Mesothelial cell of epicardium (in vitro differentiated cells): ENCODE measurements at places on chromosomes 16 and 17. TPM values are rescaled to one million over a fixed set of nuclear protein-coding genes. Genes with fewer than 3 reads are reported as not detected.

Gene KRT27
- total RNA-seq: not detected in 3 replicates

GRCh38 chr16:84369938-84370627 is 1.7 kb downstream of the ATP2C2 start:
- DNase-seq: no peak
- H3K4me1 ChIP-seq: peaks cover 25% of the 10 kb centered on the region
- peak overlapping the region; percentile 34 for H3K27ac ChIP-seq

GRCh38 chr17:67503184-67503583 is 126.1 kb downstream of the PITPNC1 start:
- H3K27me3 ChIP-seq: no peaks in the 10 kb centered on the region
- no peak overlapping the region for H3K4me3 ChIP-seq
- no peak for DNase-seq

Gene UTP18
- total RNA-seq: 30.5 to 32.7 TPM (median 31.1 TPM) in 3 replicates

- H3K36me3 ChIP-seq: no peaks in the 10 kb centered on the region
- DNase-seq: no peak
- H3K4me1 ChIP-seq: peaks cover 92% of the 10 kb centered on the region
- peak overlapping the region; percentile 99 for H3K27ac ChIP-seq
- H3K27me3 ChIP-seq: peaks cover 7% of the 10 kb centered on the region
These were observed 5.3 kb upstream of the COL1A1 start for GRCh38 chr17:50206604-50207293.

DNA sequence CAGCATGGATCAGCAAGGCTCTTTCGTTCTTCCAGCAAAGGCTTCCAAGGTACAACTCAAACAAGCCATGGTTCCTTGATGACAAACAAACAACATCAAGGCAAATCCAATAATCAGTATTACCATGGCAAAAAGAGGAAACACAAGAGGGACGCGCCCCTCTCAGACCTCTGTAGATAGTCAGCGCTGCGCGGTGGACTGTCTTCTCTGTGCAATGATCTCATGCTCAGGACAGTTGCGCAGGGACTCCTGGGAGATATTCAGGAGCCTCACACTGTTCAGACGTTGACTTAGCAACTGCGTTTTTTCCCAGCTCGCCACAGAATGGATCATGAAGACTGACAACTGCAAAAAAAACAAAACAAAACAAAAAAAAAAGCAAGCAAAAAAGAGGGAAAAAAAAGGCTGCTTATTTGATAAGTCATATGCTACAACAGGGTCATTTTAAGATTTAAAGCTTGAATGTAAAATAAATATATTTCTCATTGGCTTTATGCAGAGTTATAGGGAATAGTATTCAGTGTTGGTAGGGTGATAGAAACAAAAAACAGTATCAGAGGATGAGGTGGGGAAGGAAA is 37.1 kb upstream of the ADCY7 start:
- no peak overlapping the region for H3K4me3 ChIP-seq
- H3K27me3 ChIP-seq: no peaks in the 10 kb centered on the region
- no peak for DNase-seq
- H3K4me1 ChIP-seq: peaks cover 6% of the 10 kb centered on the region

Gene FOXJ1
- total RNA-seq: 2.0 to 2.1 TPM (median 2.1 TPM) in 3 replicates

Gene SCARF1
- 1.5 to 2.1 TPM (median 1.8 TPM) in 3 replicates for total RNA-seq

Gene ANKRD40CL
- total RNA-seq: not detected in 3 replicates

DNA sequence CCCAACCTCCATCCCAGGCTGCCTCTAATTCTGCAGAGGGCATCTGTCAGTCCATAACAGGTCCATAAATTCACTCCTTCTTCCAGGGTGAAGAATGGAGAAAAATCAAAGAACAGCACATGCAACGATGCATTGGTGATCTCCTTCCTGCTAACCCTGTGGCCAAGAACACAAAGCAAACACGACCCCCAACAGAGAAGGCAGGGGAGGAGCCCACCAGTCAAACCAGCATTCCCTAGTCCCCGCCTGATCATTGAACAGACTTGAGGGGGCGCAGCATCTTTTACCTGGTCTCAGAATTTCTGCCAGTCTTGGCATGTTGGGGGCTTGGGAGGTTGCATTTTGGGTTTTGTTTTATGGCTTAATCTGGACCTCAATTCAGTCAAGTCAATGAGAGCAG is 476.0 kb downstream of the SLC39A11 start:
- no peak overlapping the region for H3K27ac ChIP-seq

- no peak for DNase-seq
- H3K4me1 ChIP-seq: peaks cover 65% of the 10 kb centered on the region
- no peaks in the 10 kb centered on the region for H3K27me3 ChIP-seq
These were observed 66.4 kb downstream of the NXN start for GRCh38 chr17:913207-913606.

DNA sequence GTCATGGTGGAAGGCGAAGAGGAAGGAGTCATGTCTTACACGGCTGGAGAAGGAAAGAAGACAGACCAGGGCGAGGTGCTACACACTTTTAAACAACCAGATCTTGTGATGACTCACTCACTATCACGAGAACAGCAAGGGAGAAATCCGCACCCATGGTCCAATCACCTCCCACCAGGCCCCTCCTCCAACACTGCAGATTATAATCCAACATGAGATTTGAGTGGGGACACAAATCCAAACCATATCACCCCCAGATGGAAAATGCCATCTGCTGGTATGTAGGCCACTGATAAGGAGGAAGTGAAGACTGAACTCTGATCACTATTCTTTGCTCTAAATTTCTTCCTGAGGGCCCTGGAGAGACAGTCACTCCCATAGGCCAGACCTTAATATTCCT is 7.5 kb upstream of the ITGAX start:
- H3K36me3 ChIP-seq: no peaks in the 10 kb centered on the region
- no peak for DNase-seq
- no peak overlapping the region for H3K4me3 ChIP-seq
- H3K27ac ChIP-seq: no peak overlapping the region
- H3K27me3 ChIP-seq: peaks cover 27% of the 10 kb centered on the region
- H3K4me1 ChIP-seq: no peaks in the 10 kb centered on the region

- H3K27me3 ChIP-seq: peaks cover 23% of the 10 kb centered on the region
- no peak for DNase-seq
- no peak overlapping the region for H3K27ac ChIP-seq
- no peak overlapping the region for H3K4me3 ChIP-seq
These were observed 2.5 kb upstream of the AIPL1 start for GRCh38 chr17:6437466-6437865.

GRCh38 chr17:77445760-77446532 is 305.2 kb downstream of the SEC14L1 start:
- H3K4me3 ChIP-seq: no peak overlapping the region
- DNase-seq: no peak
- H3K27ac ChIP-seq: peak overlapping the region; percentile 61
- peaks cover 65% of the 10 kb centered on the region for H3K4me1 ChIP-seq
- peaks cover 3% of the 10 kb centered on the region for H3K36me3 ChIP-seq

Gene CCL15
- not detected in 3 replicates for total RNA-seq

Gene ATP5PD
- total RNA-seq: 153 to 161 TPM (median 153 TPM) in 3 replicates

GRCh38 chr17:2282297-2282873 is 21.2 kb downstream of the SMG6 start:
- H3K4me3 ChIP-seq: no peak overlapping the region
- H3K4me1 ChIP-seq: no peaks in the 10 kb centered on the region
- peak overlapping the region; percentile 34 for H3K27ac ChIP-seq
- peaks cover 34% of the 10 kb centered on the region for H3K36me3 ChIP-seq
- DNase-seq: no peak

Gene RNF112
- total RNA-seq: 2.7 to 4.8 TPM (median 4.2 TPM) in 3 replicates

- no peaks in the 10 kb centered on the region for H3K27me3 ChIP-seq
- no peak overlapping the region for H3K4me3 ChIP-seq
- no peak for DNase-seq
- H3K4me1 ChIP-seq: no peaks in the 10 kb centered on the region
- peaks cover 31% of the 10 kb centered on the region for H3K36me3 ChIP-seq
- H3K27ac ChIP-seq: no peak overlapping the region
These were observed 21.4 kb downstream of the THUMPD1 start for GRCh38 chr16:20720251-20720650.

DNA sequence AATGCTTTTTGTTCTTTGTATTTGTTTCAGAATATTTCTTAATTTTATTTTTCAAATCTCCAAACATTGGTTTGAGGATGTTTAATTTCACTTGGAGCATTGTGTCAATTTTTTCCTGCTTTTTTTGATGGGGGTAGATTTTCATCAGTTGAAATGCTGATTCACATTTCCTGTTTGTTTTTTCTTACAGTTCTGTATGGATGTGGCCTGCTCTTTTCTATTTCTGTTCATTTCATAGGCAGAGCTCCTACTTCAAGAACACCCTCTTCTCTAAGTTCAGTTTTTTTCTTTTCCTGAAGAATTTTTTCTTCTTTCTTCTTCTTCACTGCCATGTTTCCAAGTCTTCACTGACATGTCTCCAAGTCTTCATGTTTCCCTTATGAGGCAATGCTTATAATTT is 8.8 kb downstream of the MBTD1 start:
- H3K27ac ChIP-seq: no peak overlapping the region
- no peaks in the 10 kb centered on the region for H3K27me3 ChIP-seq
- peaks cover 2% of the 10 kb centered on the region for H3K4me1 ChIP-seq
- no peak overlapping the region for H3K4me3 ChIP-seq

GRCh38 chr17:76076765-76077583 is 2.0 kb upstream of the ZACN start:
- DNase-seq: no peak
- peak overlapping the region; percentile 20 for H3K4me3 ChIP-seq
- H3K4me1 ChIP-seq: peaks cover 45% of the 10 kb centered on the region
- H3K27me3 ChIP-seq: peaks cover 68% of the 10 kb centered on the region
- H3K36me3 ChIP-seq: no peaks in the 10 kb centered on the region

GRCh38 chr16:27179500-27180072 is 23.7 kb upstream of the KDM8 start:
- no peak overlapping the region for H3K27ac ChIP-seq
- H3K4me1 ChIP-seq: peaks cover 6% of the 10 kb centered on the region
- H3K27me3 ChIP-seq: peaks cover 12% of the 10 kb centered on the region
- H3K4me3 ChIP-seq: no peak overlapping the region

GRCh38 chr17:60348616-60349015 is 43.3 kb downstream of the USP32 start:
- H3K27ac ChIP-seq: no peak overlapping the region
- H3K27me3 ChIP-seq: no peaks in the 10 kb centered on the region
- peaks cover 2% of the 10 kb centered on the region for H3K36me3 ChIP-seq
- DNase-seq: no peak
- peaks cover 18% of the 10 kb centered on the region for H3K4me1 ChIP-seq

DNA sequence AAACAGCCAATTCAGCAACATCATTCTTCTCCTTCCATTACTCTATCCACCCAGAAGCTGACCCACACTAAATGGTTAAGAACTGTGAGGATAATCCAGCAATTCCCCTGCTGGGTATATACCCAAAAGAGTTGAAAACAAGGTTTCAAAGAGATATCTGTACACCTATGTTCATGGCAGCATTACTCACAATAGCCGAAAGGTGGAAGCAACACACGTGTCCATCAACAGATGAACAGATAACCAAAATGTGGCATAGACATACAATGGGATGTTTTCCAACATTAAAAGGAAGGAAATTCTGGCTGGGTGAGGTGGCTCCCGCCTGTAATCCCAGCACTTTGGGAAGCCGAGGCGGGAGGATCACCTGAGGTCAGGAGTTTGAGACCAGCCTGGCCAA is 19.9 kb downstream of the MIS12 start:
- H3K36me3 ChIP-seq: no peaks in the 10 kb centered on the region
- no peak for DNase-seq
- no peak overlapping the region for H3K27ac ChIP-seq
- H3K27me3 ChIP-seq: peaks cover 2% of the 10 kb centered on the region
- H3K4me3 ChIP-seq: no peak overlapping the region

GRCh38 chr16:75629132-75629531 is 6.1 kb upstream of the ADAT1 start:
- no peak overlapping the region for H3K4me3 ChIP-seq
- DNase-seq: no peak
- H3K27ac ChIP-seq: no peak overlapping the region
- H3K4me1 ChIP-seq: peaks cover 1% of the 10 kb centered on the region
- no peaks in the 10 kb centered on the region for H3K27me3 ChIP-seq

Gene ZCCHC14
- 35.6 to 37.3 TPM (median 36.7 TPM) in 3 replicates for total RNA-seq

Gene EMP2
- 50.7 to 53.8 TPM (median 51.0 TPM) in 3 replicates for total RNA-seq

DNA sequence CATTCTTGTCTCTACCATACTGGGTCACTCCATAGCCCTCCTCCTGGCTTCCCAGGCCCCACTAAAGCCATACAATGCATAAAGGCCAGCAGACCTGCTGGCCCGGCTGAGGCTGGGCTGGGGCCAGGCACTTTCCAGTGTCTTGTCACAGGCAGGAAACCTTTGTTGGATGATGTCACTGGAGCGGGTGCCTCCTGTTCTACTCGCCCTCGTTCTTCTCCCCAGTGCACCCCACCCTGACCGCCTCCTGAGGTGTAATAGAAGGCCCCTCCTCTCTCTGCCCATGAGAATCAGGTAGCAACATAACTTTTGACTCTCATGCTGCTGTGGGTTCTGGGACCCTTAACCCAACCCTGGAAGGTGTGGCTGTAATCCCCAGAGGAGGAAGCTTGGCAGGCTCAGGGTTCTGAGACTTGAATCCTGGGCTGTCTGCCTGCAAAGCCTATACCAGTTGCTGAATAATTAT is 54.2 kb upstream of the IL34 start:
- no peak overlapping the region for H3K4me3 ChIP-seq
- no peaks in the 10 kb centered on the region for H3K27me3 ChIP-seq
- DNase-seq: no peak
- H3K4me1 ChIP-seq: peaks cover 20% of the 10 kb centered on the region

- no peaks in the 10 kb centered on the region for H3K27me3 ChIP-seq
- peak; percentile 64 for DNase-seq
- peaks cover 10% of the 10 kb centered on the region for H3K36me3 ChIP-seq
- peak overlapping the region; percentile 79 for H3K4me3 ChIP-seq
- peaks cover 35% of the 10 kb centered on the region for H3K4me1 ChIP-seq
These were observed 721 bp downstream of the TBCD start for GRCh38 chr17:82752371-82753200.

DNA sequence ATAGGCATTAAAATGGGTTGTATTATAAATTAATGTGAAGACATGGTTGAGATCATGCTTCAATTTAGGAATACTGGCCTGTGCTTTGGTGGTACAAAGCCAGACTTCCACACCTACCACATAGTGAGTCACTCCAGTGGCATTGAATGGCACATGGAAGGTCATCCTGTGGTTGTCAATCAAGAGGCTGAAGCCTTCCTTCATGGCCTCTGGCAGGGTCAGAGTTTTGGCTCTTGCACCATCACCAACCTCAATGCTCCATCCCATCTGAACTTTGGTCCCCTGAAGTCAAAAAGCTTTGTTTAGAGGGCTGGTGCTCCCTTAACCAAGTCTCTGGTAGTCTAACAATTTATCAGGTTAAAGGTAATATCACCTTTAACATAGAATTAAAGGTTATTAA is 6.1 kb downstream of the ZP2 start:
- DNase-seq: no peak
- H3K4me3 ChIP-seq: no peak overlapping the region
- peaks cover 5% of the 10 kb centered on the region for H3K4me1 ChIP-seq
- no peak overlapping the region for H3K27ac ChIP-seq
